ENCODE measurements at places on chromosomes 13 and 19.

- no peak for DNase-seq
Measured at GRCh38 chr13:90943946-90944345, 403.5 kb upstream of the MIR17HG start.

DNA sequence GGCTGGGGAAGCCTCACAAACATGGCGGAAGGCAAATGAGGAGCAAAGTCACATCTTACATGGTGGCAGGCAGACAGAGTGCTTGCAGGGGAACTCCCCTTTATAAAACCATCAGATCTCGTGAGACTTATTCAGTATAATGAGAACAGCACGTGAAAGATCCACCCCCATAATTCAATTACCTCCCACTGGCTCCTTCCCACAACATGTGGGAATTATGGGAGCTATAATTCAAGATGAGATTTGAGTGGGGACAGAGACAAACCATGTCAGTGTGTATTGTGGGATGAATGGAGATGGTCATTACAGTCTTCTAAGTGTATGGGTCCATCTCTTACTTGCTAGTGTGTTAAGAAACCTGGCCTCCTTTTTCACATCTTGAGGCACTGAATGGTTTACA lies 4.4 kb downstream of the BCKDHA start:
- no peak for DNase-seq

DNA sequence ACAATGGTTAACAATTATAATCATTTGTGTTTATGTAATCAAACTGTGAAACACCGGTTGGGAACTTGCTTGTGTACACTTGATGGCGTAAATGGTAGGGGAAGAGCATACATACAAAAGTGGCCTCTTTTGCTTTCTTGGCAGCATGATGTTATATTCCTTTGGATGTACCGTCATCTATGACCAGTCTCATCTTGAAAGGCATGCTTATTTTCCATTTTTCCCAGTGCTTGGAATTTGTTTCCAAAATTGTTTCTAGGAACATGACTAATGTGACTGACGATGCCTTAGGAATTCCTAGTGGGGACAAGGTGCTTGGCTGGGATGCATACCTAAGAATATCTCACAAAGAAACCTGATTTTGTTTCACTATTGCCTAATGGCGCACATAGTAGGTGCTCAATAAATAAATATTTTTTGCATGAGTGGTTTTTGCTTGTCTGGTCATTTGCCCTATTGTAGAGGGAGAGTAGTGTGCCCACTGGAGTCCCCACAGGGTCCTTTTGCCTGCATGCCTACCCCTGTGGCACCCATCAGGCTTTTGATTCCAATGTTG lies 45.5 kb downstream of the SAE1 start:
- DNase-seq: no peak

DNA sequence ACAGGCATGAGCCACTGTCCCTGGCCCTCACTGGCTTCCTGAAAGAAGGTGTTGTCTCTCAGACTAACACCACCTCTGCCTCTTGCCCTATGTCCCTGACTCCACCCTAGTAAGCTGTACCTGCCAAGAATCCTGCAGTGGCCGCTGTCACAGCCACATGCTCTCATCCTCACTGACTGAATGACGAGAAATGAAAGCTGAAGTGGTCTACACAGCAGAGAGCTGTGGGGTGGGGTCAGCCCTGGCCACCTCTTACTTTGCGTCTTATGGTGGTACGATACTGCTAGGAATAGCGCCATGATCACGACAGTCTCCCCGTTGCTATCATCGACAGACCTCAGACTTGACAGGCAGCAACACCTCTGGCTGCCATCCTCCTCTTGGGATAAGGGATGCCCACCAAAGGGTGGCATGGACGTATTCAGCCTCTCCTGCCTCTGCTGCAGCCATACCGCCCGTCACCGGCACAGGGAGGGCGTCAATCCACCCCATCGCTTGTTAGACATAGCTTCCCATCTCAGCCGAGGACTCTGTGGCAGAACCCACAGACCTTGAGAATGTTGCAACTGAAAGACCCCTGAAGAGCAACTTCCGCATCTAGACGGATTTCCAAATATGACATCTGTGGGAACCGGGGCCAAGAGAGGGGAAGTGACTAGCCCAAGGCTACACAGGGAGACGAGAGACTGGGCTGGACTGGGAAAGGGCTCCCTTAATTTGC lies 809 bp downstream of the MYO1F start:
- DNase-seq: no peak

DNA sequence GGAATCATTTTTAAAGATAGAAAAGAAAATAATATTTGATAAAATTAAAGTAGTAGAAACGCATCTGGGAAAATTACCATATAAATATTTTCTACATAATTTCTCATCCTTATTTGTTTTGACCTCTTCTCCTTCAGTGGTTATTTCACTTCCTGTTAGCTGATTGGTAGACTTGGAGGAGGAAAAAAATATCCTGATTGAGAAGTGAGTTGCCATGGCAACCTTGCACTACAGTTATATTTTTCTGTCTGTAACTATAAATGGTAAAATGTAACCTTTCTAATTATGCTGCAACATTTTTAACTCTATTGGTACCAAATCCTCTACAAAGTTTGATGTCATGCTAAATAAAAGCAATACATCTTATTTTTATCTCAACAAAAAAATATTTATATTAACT lies 45.2 kb downstream of the SCEL start:
- no peak for DNase-seq
